Mesenteric fat pad (tissue), 1 donor: ENCODE measurements at places on chromosomes 1 and 21.

DNA sequence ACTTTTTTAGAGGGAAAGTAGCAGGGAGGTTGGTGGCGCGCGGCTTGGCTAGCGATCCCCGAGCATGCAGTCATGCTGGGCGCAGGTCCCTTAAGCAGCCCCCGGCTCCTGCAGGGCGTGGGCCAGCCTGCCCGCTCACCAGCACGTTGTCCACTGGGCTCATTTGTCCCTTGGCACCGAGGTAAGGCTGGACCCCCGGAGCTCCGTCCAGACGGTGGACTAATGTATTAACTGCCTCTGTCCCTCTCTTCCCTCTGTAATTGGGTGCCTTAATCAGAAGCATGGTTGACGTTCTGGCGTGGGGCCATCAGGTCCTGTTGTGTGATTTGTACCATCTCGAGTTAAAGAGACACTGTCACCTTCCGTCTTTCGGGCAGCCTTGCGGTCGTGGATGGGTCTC, 17.7 kb downstream of the TMEM201 start:
- DNase-seq, result no peak

DNA sequence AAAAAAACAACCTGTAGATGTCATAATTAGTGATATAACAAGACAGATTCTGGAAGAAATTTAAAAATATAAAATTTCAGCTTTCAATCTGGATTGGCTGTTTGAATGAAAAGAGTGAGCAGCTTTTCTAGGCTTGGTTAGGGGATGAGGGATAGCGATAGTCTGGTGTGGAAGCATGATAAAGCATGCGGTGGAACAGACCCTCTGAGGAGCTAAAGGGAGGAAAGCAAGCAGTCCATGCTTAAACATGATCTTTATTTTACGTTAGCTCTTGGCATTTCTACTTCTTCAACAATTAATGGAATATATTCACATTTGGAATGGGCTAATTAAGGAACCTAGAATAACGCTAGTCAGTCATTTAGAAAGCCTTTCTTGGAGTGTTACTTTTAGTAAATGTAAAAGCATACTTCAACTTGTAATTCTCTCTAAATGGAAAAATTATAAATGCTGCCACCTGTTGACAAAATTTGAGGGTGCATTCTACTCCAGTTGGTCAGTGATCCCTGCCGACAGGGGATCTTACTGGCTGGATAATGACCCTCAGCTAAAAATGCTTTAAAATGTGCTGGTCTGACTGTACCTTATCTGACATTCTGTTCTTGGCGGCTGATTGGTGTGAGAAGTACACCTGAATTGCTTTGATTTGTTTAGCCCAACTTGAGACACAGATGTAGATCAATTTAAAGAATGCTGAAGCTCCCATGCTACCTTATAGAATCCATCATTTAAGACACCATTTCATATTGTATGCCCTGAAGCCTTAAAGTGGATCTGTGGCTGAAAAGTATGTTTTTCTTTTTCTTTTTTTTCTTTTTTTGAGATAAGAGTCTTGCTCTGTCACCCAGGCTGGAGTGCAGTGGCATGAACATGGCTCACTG, 61.2 kb downstream of the AK4 start:
- no peak for DNase-seq

- DNase-seq, result no peak
Observed at GRCh38 chr1:90341516-90341915, 346.6 kb downstream of the ZNF326 start.

GRCh38 chr21:42396799-42397745, 1.2 kb upstream of the TMPRSS3 start:
- peak; percentile 65 for DNase-seq

DNA sequence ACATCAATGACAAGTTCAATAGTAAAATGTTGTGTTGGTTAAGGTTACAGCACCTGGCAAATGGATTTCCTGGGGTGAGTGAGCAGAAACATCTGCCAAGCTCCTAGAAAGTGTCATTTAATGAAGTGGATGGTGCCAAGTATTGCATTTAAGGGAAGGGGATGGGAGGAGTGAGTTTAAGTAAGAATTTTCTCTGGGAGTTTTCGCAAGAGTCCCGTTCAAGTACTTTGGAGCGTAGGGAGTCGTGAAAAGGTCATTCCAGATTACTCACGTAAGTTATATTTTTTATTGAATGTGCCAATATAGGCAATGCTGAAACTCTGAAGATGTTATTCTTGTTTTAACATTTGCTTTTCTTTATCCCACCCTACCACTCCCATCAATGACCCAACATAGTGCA, 117.4 kb upstream of the RAB3GAP2 start:
- DNase-seq, result no peak

DNA sequence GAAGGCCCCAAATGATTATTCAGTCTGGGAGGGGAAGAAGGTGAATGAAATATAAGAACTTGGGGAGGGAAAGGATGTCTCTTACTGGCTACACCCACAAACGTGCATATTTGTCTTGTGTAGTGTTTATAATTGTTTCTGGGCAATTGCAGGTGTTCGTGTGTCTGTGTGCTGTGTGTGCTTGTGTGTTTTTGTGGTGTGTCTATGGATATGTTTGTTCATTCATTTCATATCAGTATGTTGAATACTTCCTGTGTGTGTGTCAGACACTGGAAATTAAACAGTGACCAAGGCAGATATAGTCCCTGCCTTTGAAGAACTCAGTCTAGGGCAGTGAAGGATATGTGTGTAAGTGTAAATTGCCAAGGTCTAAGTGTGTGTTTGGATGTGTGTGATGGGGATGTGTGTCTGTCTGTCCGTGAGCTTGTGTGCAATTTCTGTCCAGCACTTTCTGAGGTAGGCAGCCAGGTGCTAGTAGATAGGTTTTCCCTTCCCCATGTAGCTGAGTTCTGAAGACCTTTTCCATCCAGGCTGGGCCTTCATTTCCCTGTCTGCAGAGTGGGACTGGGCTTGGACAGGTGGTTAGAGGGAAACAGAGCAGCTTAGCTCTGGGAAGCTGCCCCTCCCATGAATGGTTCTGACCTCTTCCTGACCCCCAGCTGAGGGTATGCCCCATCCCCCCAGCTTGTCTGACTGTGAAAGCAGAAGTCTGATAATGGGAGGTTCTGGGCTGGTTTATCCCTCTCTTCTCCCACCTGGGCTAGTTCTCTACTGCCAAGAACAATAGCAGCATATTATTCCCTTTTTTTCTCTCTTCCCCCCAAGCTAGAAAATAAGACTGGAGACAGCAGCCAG, 3.8 kb downstream of the AGO1 start:
- no peak for DNase-seq
